ENCODE measurements at places on chromosomes 7 and 10.
A peak's percentile ranks its signal among the peaks of the same experiment; 100 is the strongest.

DNA sequence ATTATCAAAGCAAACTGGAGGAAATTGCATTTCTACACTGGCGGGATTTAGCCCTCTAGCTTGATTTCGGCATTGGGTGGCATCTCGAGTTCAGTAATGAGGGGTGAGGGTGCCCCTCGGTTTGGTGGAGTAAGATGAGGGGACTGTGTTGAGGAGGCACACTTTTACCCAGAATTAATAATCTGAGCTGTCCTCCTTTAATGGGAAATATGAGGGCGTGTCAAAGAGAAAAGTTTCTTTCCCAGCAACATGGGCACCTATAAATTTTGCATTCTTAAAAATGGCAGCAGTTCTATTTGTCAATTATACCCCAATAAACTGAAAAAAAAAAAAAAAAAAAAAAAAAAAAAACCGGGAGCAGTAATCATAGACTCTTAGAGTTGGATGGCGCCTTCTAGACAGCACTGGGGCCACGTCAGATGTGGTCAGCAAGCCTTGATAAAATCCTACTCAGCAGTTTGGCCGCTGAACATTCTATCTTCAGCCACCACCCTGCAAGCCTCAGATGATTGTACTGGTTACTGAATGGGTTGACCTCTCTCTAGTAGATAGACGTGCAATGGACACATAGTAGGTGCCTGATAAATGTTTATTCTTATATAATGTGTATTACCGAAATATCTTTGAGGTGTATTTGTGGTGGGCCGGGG, 931 bp downstream of the PAPSS2 start:
- DNase-seq, result peak; percentile 68

DNA sequence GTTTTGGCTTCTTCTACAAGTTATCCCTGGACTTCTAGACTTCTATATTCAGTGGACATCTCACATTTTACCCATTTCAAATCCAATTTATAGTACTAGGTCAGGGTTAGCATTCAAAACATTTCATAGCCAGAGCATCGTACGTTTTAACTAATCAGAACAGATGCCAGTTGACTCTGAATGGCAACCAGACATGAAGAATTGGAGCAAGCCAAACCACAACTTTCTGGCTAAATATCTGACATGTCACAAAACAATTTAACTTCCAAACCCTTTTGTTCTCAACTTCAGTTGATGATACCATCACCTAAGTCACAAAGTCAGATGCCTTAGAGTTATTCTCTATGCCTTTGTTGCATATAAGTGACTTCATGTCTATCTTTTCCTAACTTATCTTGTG, 1105.7 kb downstream of the XPNPEP1 start:
- DNase-seq, result no peak

- no peak for DNase-seq
These were observed 1.6 kb downstream of the FFAR4 start for GRCh38 chr10:93568105-93568390.

DNA sequence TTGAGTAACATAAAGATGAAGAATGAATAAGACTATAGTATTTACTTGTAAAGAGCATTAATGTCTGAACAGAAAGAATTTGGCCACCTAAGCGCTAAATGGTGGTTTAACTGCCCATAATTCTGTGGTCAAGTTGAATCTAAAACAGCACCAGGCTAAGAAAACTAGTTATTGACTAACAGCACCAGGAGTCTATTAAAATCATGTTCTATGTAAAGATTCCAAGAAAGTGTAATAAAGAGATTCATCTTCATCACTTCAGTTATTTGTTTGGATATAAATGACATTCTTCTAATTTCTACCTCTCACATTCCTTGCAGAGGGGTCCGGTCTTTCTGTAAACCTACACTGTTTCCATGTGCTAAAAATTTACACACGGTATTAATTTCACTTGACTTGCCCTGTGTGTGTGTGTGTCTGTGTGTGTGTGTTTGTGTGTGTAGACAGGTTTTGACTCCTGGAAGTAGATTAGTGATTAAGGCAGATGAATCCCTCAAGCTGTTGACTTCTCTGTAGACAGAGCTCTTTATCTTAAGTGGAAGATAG, 84.4 kb downstream of the KLF6 start:
- no peak for DNase-seq

GRCh38 chr7:27124096-27124901, 6.3 kb downstream of the HOXA4 start:
- DNase-seq, result peak; percentile 88

GRCh38 chr10:102229810-102230263, 3.7 kb downstream of the ELOVL3 start:
- DNase-seq, result peak; percentile 42

- no peak for DNase-seq
These were observed 123.7 kb downstream of the LCOR start for GRCh38 chr10:96955794-96956193.

DNA sequence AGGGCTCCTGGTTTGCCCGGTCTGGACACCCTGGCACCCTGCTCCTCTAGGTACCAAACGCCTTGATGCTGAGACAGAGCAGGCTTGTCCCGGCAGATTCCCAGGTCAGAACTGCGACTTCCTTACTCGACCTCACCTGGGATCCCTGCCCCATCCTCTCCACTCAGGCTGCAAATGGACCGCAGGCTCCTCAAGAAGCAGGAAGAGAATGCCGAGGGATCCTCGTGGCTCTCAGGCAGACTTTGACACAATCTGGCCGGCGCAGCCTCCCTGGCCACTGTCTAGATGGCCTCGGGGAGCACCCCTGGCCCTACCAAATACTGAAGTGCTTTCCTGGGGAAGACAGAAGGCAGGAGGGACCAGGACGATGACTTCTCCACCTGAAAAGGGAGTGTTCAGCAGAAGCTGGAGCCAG, 421 bp upstream of the NODAL start:
- no peak for DNase-seq

- DNase-seq, result no peak
These were observed 313.3 kb downstream of the PCDH15 start for GRCh38 chr10:54487743-54488142.

GRCh38 chr7:95097291-95097690, 189.9 kb downstream of the PPP1R9A start:
- DNase-seq, result no peak

DNA sequence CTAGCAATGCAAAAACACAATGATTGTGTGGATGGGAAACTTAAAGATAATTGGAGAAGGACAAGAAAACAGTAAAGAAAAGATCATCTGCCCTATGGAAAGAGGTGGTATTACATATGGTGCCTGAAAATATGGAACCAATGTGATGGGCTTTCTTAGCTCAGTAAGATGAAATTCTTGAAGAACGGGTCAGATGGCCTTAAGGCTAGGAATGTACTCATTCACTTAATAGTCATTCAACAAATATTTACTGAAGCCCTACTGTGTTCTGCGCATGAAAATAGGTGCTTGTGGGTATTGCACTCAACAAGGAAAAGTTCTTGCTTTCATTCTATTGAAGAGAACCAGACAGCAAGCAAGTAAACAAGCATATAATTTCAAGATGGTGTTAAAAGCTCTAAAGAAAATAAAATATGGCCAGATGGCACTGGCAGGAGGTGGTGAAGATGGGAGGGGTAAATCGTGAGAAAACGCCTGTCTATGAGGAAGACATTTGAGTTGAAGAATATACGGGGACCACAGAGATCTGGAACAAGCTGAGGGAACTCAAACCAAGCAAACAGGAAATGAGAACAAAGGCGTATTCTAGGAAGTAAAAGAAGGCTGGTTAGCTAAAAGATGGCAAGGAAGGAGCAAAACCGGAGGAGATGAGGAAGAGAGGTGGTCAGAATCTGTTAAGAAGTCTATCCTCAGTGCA, 179.7 kb downstream of the ANK3 start:
- no peak for DNase-seq

GRCh38 chr10:11698691-11699549, 43.3 kb upstream of the ECHDC3 start:
- DNase-seq, result no peak

GRCh38 chr7:136030330-136030729, 53.2 kb upstream of the MTPN start:
- no peak for DNase-seq

GRCh38 chr10:43255634-43256431, 11.0 kb downstream of the RASGEF1A start:
- DNase-seq, result no peak

- no peak for DNase-seq
These were observed 393.0 kb downstream of the MAGI2 start for GRCh38 chr7:79060498-79060897.

GRCh38 chr10:86758189-86759072, 2.0 kb downstream of the BMPR1A start:
- no peak for DNase-seq

Data from HFFc6 (cell line).